ENCODE measurements at places on chromosomes 4 and X. TPM values are rescaled to one million over a fixed set of nuclear protein-coding genes. Genes with fewer than 3 reads are reported as not detected.

The AREG gene
- not detected for total RNA-seq

DNA sequence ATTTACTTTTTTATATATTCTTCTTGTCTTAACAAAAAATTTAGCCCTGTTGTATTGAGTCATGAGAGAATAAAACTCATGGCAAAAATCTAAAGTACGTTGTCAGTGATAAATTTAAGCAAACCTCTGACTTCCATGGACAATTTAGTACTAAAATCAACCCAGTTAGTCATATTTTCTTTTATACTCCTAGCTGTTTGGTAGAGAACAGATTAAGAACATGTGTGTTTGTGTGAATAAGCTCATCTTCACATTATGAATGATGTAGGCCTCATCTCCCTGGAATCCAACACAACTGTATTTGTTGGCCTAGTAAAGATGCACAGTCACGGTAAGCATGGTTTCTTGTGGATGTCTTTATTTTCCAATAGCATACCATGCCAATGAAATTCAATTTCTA, 40.8 kb upstream of the FAM47B start:
- H3K4me1 ChIP-seq: no peaks in the 10 kb centered on the region
- no peak for DNase-seq
- no peak overlapping the region for H3K4me3 ChIP-seq
- H3K27me3 ChIP-seq: no peaks in the 10 kb centered on the region
- H3K36me3 ChIP-seq: no peaks in the 10 kb centered on the region

DNA sequence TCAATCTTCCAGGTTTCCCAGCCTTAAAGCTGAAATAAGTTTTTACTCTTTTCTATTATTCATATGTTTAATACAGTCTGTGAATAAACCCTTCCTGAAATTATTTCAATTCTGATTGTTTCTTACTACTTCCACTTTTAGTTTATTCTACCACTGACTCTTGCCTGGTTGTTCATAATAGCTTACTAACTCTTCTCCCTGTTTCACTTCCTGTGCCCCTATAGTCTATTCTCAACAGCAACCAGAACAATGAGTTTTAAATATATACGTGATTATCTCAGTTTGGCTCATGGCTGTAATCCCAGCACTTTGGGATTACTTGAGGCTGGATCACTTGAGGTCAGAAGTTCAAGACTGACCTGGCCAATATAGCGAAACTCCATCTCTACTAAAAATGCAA, 408.0 kb upstream of the SPOCK3 start:
- no peak overlapping the region for H3K4me3 ChIP-seq
- no peak for DNase-seq
- H3K27me3 ChIP-seq: no peaks in the 10 kb centered on the region

DNA sequence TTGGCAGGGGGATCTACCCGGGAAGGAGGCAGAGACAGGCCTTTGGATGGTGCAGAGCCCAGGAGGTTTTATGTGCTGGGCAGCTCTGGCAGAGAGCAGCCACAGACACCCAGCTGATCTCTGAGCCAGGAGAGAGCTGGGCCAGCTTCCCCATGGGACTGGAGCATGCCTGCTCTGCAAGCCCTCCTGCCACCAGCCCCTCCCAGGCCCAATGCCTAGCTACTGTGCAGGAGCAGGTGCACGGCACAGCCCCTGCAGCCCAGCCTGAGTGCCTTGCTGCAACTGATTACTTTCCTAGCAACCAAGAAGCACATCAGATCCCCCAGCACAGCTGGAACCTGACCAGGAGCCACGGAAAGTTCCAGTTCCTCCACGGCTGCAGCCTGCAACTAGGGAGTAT, 57.8 kb upstream of the BEND2 start:
- H3K27me3 ChIP-seq: no peaks in the 10 kb centered on the region
- H3K36me3 ChIP-seq: no peaks in the 10 kb centered on the region
- DNase-seq: no peak
- no peak overlapping the region for H3K27ac ChIP-seq
- H3K4me1 ChIP-seq: no peaks in the 10 kb centered on the region

DNA sequence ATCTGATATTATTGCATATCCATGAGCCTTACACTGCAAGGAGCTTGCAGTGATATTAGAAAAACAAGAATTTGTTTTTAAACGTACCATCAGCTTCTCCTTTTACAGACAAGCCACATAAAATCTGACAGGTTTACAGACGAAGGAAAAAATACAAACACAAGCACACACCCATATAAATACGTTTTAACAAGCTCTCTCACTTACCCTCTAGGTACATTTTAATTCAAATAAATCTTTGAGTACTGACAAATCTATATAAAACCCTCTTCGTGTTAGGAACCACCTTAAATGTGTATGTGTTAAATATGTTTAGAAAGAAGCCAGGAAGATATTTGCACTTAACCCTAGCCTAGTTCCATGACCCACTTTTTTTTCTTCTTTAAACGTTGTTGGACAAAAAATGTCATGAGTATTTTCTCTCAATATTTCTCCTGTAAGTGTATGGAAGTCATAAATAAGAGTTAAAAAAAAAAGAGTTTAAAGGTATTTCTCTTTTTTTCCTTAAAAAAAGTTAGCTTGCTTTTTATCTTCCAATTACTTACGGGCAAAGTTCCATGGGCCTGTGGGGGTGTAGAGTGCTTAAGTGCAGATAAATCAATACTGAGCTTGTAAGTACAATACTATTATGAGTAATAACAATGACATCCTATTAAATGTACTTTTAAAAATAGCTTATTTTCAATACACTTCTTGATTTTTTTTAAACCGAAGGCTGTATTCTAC, 1.5 kb downstream of the ARAP2 start:
- DNase-seq: no peak
- no peak overlapping the region for H3K4me3 ChIP-seq
- no peaks in the 10 kb centered on the region for H3K4me1 ChIP-seq
- no peak overlapping the region for H3K27ac ChIP-seq
- no peaks in the 10 kb centered on the region for H3K36me3 ChIP-seq
- H3K27me3 ChIP-seq: peaks cover 42% of the 10 kb centered on the region

- H3K27me3 ChIP-seq: no peaks in the 10 kb centered on the region
- H3K4me3 ChIP-seq: no peak overlapping the region
- no peak for DNase-seq
- H3K4me1 ChIP-seq: no peaks in the 10 kb centered on the region
- no peak overlapping the region for H3K27ac ChIP-seq
These were observed 1196.7 kb downstream of the RAPGEF2 start for GRCh38 chr4:160299608-160300007.

- no peaks in the 10 kb centered on the region for H3K27me3 ChIP-seq
- no peak for DNase-seq
- H3K4me3 ChIP-seq: no peak overlapping the region
- H3K36me3 ChIP-seq: no peaks in the 10 kb centered on the region
These were observed 64.4 kb downstream of the EIF4E start for GRCh38 chr4:98864560-98864959.

DNA sequence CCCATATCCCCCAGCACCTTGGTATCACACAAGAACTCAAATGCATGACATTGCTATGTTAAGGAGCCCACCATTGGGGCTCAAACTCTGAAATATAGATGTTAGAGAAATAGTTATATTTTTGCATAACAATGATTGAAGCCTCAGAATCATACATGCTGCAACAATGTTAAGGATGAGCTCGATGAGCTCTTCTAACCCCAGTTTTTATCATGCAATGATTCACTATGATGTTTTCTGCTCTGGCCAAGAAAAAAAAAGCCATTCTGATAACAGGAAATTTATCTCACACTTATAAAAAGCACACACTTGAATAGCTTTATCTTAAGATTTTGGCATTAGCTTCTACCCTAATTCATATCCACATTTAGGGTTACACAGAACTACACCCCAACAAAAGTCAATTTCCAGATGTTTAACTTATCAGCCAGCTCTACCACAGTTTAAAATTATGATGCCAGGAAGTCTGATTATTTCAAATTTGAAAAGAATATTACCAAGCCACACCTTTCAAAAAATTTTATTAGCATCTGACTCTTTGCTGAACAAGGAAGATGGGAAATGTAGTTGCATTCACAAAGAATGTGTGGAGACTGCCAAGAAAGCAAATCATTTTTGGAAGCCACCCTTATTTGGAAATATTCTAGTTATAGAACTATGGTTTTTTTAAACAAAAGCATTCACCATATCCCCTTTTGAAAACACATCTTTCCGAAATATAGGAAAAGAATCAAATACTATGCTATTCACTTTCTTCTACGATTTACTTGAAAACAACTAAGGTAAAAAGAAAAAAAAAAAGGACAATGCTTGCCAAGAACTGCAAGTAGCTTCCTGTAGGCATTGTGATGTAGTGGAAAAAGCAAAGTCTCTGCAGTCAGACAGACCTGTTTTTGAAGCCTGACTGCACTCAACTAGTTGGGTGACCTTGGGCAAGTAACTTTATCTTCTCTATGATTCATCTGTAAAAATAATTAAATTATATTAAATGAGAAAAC, 100.8 kb upstream of the PLS3 start:
- no peaks in the 10 kb centered on the region for H3K4me1 ChIP-seq
- H3K36me3 ChIP-seq: no peaks in the 10 kb centered on the region
- no peak overlapping the region for H3K4me3 ChIP-seq
- DNase-seq: no peak

- peaks cover 43% of the 10 kb centered on the region for H3K4me1 ChIP-seq
- no peak overlapping the region for H3K27ac ChIP-seq
- H3K4me3 ChIP-seq: no peak overlapping the region
- H3K27me3 ChIP-seq: no peaks in the 10 kb centered on the region
- peak; percentile 57 for DNase-seq
These were observed 14.4 kb downstream of the ANXA3 start for GRCh38 chr4:78565971-78566372.

DNA sequence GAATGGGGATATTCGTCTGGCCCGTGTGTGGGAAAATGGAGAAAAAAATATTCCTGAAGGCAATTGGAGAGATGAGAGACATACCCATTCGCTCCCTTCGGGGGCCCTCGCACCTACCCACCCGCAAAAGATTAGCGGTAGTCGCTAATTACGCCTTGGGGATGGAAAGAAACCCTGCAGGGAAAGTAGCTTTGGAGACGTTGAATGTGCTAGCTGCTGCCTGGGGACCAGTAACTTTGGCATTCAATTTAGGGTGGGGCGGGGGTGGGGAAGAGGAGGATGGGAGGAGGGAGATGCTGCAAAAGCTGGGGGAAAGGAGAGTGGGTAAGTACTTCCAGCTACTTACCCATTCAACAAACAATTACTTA, 407 bp upstream of the ZC4H2 start:
- H3K27ac ChIP-seq: no peak overlapping the region
- DNase-seq: peak; percentile 14
- H3K36me3 ChIP-seq: no peaks in the 10 kb centered on the region
- no peaks in the 10 kb centered on the region for H3K4me1 ChIP-seq

- H3K27ac ChIP-seq: no peak overlapping the region
- peaks cover 11% of the 10 kb centered on the region for H3K27me3 ChIP-seq
- no peak for DNase-seq
- peaks cover 9% of the 10 kb centered on the region for H3K36me3 ChIP-seq
- peaks cover 31% of the 10 kb centered on the region for H3K4me1 ChIP-seq
These were observed 1.0 kb upstream of the TMEM131L start for GRCh38 chr4:153465140-153465539.

- no peaks in the 10 kb centered on the region for H3K36me3 ChIP-seq
- H3K27me3 ChIP-seq: peaks cover 17% of the 10 kb centered on the region
- no peak overlapping the region for H3K27ac ChIP-seq
- DNase-seq: peak; percentile 11
These were observed 1.3 kb downstream of the AMER1 start for GRCh38 chrX:64204252-64204651.

The MAGEA2B gene
- 0.42 TPM for total RNA-seq

GRCh38 chr4:137378821-137379220, 153.5 kb downstream of the PCDH18 start:
- H3K4me1 ChIP-seq: peaks cover 4% of the 10 kb centered on the region
- H3K4me3 ChIP-seq: no peak overlapping the region
- H3K36me3 ChIP-seq: no peaks in the 10 kb centered on the region
- no peak overlapping the region for H3K27ac ChIP-seq
- no peak for DNase-seq
- H3K27me3 ChIP-seq: no peaks in the 10 kb centered on the region

DNA sequence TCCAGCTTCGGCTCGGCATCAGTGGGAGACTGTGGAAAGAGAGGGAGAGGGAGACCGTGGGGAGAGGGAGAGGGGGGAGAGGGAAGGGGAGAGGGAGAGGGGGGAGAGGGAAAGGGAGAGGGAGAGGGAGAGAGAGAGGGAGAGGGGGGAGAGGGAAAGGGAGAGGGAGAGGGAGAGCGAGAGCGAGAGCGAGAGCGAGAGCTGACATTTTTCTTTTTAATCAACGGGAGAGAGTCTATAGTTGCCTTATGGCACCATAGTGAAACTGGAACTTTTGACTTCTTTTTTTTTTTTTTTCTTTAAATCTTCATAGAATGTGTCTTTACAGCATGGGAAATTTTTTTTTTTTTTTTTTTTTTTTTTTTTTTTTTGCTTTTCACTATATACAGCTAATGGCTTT, 94.7 kb upstream of the NUDT6 start:
- H3K4me3 ChIP-seq: no peak overlapping the region
- H3K27me3 ChIP-seq: no peaks in the 10 kb centered on the region
- no peaks in the 10 kb centered on the region for H3K36me3 ChIP-seq
- H3K27ac ChIP-seq: no peak overlapping the region

The HHIP gene
- total RNA-seq: 2.5 TPM

The GPC3 gene
- 61.2 TPM for total RNA-seq

GRCh38 chr4:100428051-100428450, 89.8 kb downstream of the EMCN start:
- no peaks in the 10 kb centered on the region for H3K36me3 ChIP-seq
- H3K27me3 ChIP-seq: no peaks in the 10 kb centered on the region
- no peak overlapping the region for H3K27ac ChIP-seq
- no peak for DNase-seq
- no peaks in the 10 kb centered on the region for H3K4me1 ChIP-seq

The UGDH gene
- 69.8 TPM for total RNA-seq

- H3K4me1 ChIP-seq: no peaks in the 10 kb centered on the region
- H3K36me3 ChIP-seq: no peaks in the 10 kb centered on the region
- no peak overlapping the region for H3K27ac ChIP-seq
- H3K27me3 ChIP-seq: no peaks in the 10 kb centered on the region
- no peak overlapping the region for H3K4me3 ChIP-seq
These were observed 125.4 kb downstream of the ATP8A1 start for GRCh38 chr4:42531341-42532030.

- H3K27me3 ChIP-seq: no peaks in the 10 kb centered on the region
- H3K36me3 ChIP-seq: no peaks in the 10 kb centered on the region
- DNase-seq: peak; percentile 50
- peaks cover 27% of the 10 kb centered on the region for H3K4me1 ChIP-seq
These were observed 41.0 kb upstream of the MAB21L2 start for GRCh38 chr4:150540959-150541360.

The GAGE12F gene
- not detected for total RNA-seq

GRCh38 chr4:108811486-108811885, 48.6 kb upstream of the ETNPPL start:
- H3K4me1 ChIP-seq: no peaks in the 10 kb centered on the region
- H3K27ac ChIP-seq: no peak overlapping the region
- H3K27me3 ChIP-seq: no peaks in the 10 kb centered on the region
- DNase-seq: no peak
- H3K36me3 ChIP-seq: no peaks in the 10 kb centered on the region

- no peak overlapping the region for H3K4me3 ChIP-seq
- H3K36me3 ChIP-seq: no peaks in the 10 kb centered on the region
- no peak for DNase-seq
- no peaks in the 10 kb centered on the region for H3K4me1 ChIP-seq
- H3K27ac ChIP-seq: no peak overlapping the region
These were observed 22.7 kb upstream of the PLCXD1 start for GRCh38 chrX:258291-259040.

- no peak overlapping the region for H3K27ac ChIP-seq
- no peaks in the 10 kb centered on the region for H3K27me3 ChIP-seq
- no peaks in the 10 kb centered on the region for H3K36me3 ChIP-seq
These were observed 992.9 kb upstream of the PABPC4L start for GRCh38 chr4:135194477-135194876.
